ENCODE measurements at places on chromosomes 3 and 15. TPM values are rescaled to one million over a fixed set of nuclear protein-coding genes. Genes with fewer than 3 reads are reported as not detected.

- DNase-seq: no peak
Measured at GRCh38 chr3:108183971-108184370, 38.3 kb downstream of the IFT57 start.

GRCh38 chr3:69746119-69746518, 6.9 kb downstream of the MITF start:
- no peak for DNase-seq

- DNase-seq: no peak
Measured at GRCh38 chr3:184360929-184361531, 375 bp downstream of the CLCN2 start.

DNA sequence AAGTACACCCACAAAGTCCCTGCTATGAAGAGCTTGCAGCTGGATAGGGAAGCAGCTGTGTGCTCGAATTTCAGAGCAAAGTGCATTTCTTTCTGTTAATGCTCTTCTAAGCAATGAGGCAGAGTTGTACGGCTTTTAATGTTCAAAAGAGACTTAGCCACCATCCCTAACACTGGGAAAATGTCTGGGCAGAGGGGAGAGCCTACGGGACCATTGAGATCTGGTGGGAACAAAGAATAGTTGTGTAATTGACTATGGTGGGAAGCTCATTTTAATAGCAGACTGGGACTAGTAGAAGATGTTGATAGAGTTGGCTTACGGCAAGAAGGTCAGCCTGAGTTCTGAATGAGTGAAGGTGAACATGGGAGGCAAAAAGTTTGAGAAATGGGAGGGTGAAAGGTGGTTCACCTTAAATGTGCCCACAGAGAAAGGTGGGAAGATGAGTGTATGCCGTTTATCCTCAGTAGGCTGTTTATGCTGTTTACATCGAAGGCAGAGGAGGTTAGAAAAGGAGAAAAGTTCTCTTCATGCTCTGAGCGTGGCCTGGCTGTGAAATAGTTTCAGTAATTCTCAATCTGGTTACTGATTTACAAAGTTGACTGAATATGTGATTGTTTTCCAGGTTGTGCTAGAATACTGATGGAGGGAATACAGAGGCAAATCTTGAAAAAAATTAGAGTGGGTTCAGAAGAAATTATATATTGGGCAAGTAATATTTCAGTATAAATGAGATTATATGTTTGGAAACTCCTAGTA, 22.9 kb upstream of the UTS2B start:
- DNase-seq: no peak

- DNase-seq: peak; percentile 71
Measured at GRCh38 chr3:15754047-15754446, 43.7 kb downstream of the ANKRD28 start.

GRCh38 chr3:159301961-159302360, 500.1 kb downstream of the MFSD1 start:
- peak; percentile 1 for DNase-seq

DNA sequence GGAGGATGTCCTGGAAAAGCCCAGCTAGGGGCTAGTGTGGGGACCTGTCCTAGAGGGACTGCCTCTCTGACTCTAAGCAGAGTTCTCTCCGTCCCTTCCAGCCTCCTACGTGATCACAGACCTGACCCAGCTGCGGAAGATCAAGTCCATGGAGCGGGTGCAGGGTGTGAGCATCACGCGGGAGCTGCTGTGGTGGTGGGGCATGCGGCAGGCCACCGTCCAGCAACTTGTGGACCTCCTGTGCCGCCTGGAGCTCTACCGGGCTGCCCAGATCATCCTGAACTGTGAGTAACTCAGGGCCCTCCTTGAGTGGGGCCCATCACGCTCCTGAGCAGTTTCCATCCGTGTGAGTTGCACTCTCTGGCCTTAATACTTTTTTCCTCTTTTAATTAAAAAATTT, 13.0 kb downstream of the IRAK2 start:
- DNase-seq: no peak

DNA sequence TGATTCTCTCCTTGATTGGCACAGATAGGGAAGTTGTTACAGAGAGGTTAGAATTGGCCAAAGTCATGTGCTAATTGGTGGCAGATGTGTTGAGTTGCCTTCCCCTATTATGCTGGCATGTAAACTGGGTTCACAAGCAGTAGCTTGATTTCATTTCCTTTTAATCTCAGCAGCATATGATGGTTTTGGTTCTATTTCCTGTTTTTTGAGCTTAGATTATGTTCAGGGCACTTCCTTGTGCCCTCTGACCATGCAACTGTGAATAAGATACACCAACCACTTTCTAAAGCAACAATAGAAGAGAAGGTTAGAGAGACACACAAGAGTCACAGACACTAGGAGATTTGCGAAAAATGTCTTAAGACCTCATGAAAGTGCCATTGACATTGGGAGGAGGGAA, 16.5 kb downstream of the HPS3 start:
- no peak for DNase-seq

DNA sequence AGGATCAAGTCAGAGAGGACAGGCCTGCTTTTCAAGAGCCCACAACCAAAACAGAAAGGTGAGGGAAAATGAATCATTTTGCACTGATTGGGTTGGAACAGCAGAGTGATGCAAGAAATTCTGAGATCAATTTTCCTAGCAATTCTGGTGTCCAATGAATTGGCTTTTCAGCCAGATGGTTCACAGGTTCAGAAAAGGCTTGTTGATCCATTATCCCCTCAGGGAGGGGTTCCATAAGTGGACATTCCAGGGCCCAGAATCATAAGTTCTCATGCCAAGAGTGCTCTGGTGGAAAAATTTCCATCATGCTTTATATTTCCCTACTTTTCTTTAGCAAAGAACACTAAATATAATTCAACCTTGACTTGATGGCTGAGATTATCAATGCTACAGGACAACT, 16.2 kb downstream of the RBP2 start:
- no peak for DNase-seq

GRCh38 chr3:55902221-55902900, 415.3 kb upstream of the WNT5A start:
- DNase-seq: no peak

DNA sequence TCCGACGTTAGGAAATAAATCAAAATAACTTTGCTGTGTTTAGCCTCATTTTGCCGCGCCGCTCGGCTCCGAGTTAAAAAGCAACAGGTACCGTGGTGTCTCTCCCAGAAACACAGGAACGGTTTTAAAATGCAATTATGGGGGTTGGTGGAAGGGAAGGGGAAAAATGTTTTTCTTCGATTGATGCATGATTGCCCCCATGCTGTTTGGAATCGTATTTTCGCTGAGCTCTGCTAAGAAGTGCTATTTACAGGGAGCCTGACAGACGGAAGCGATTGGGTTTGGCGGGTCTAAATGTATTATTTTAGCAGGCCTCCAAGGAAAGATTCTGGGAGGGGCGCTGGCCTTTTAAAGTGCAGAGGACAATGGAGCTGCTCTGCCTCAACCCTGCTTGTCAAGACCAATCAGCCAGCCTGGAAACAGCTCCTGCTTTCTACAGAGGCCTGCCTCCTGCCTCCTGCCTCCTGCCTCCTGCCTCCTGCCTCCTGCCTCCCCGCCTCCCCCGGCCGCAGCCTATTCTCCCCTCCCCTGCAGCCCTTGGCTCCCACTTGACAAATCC, 156.7 kb upstream of the TLE3 start:
- DNase-seq: no peak

DNA sequence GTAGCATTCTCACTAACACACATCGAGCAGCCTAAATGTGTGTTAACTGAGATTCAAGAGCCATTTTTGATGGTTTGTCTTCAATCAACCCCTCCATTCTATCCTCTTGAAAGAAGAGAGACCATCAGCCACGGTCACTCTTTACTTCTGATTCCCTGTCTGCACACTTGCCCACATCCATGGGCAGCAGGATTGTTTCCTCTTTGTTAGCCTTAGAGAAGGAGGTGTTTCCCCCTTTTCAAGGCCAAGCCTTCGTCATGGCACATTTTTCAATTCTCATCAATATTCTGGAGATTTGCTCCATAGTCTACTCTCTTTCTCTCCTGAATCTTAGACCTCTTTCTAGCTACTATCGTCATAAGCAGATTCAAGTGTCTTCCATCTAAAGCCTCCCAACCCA, 522.4 kb upstream of the NAALADL2 start:
- no peak for DNase-seq

DNA sequence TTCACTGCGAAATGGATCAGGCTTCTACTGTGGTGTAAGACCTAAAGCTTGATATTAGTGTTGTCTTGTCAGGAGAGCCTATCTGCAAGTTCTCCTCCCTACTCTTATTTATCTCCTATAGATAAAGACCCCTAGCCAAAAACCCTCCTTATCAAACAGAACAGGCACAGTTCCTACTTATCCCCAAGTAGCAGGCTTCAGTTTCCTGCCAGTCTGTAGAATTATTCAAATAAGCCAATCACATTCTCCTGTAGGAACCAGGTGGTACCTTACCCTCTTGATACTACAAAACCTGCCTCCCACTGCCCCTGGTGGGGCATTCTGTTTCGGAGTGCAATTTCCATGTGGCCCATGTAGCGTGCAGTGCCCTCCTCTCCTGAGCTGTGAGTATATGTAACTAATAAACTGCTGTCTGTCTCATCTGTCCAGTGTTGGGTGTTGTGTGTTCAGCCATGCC, 28.7 kb downstream of the HDGFL3 start:
- DNase-seq: no peak

DNA sequence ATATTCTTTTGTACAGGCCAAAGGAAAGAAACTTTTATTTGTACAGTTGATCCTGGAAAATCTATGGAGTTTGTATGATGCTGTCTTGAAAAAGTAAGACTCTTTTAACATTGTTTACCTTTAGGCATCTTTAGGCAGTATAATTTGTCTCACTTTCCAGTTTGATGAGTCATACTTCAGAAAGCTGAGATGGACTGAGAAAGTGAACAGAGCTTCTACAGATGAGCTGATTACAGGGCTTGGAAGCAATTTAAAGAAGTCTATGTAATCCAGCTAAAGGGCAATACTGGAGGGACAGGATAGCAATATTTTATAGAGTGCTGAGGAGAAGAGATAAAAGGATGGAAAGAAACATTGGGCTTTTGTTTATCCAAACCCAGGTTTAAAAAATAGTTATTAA, 123.5 kb upstream of the GOLGA6L4 start:
- peak; percentile 15 for DNase-seq

DNA sequence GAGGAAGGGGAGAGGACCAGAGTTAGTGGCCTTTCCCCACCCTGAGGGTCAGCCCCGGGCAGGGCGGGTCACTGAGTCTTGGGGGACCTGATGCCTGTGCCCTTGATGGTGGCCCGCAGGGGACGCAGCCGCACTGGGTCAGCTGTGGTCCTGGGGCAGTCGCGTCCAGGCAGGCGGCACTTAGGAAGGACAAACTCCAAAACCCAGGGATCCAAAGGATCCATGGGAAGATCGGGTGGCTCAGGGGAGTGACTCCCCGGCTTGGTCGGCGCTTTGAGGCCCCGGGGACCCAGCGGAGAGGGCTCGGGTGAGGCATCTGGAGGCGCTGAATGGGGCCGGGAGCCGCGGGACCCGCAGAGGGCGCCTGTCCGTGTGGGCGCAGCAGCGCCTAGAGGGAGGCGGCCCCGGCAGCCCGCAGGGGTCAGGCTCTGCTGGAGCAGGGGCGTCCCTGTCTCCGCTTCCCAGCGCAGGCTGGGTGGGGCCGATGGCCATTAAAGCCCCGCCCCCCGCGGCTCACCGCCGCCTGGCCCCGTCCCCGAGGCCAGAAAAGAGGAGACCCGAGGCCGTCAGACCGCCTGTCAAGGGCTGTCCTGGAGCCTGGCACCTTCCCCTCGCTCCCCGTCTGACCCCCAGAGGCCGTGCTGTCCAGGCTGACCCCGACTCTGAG, 17.5 kb downstream of the CIDEC start:
- DNase-seq: peak; percentile 22

CAMP gene
- not detected for total RNA-seq

RAB43 gene
- total RNA-seq: 16.3 TPM

ZCWPW2 gene
- total RNA-seq: 1.4 TPM

HHLA2 gene
- total RNA-seq: not detected

C2CD4B gene
- not detected for total RNA-seq
